ENCODE measurements at places on chromosomes 1 and 21.

DNA sequence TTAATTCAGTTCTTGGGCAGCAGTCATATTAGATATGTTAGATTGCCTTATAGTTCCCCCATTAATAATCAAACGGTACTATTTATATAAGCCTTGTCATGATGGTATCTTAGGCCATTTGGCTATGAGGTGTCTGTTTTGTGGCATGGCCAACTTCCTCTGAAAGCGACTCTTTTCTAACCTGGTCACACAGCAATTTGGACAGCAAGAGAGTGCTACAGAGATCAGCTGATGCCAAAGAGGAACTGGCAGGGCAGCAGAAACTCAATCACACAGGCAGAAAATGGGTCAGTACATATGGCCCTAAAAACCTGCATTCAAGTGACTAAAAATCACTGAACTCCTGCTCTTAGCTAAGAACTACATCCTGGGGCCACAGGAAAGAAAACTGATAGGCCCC lies 13.4 kb upstream of the MUTYH start:
- DNase-seq: no peak

DNA sequence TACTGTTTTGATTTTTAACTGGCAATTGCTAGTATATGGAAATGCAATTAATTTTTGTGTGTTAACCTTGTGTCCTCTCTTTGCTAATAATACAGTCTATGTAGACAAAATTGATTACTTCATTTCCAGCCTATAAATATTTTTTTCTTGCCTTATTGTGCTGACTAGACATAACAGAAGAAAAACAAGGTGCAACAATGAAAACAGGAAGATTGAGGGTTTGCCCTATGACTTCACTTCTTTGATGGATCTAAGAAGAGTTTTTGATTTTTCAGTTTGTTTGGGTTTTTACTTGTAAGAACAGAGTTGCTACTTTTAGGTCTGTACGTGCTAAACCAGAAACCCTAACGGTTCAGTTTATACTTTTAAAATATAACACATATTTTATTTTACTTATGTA lies 8.5 kb upstream of the CNIH4 start:
- DNase-seq: no peak

GRCh38 chr21:34337741-34338140 lies 26.1 kb upstream of the KCNE2 start:
- DNase-seq: no peak

- peak; percentile 20 for DNase-seq
Measured at GRCh38 chr1:112704934-112705627, 1.8 kb downstream of the RHOC start.

- DNase-seq: no peak
Measured at GRCh38 chr1:31412732-31413404, at the start of gene SERINC2. Gene SERINC2 (plus strand): TSS chr1:31413213. CDS start chr1:31413266, 53 bp downstream.

- no peak for DNase-seq
Measured at GRCh38 chr1:93061895-93062792, 16.9 kb upstream of the MTF2 start.

GRCh38 chr1:46577671-46578070 lies 26.2 kb upstream of the KNCN start:
- no peak for DNase-seq

GRCh38 chr1:32939655-32940371 lies 24.8 kb downstream of the RNF19B start:
- DNase-seq: no peak

GRCh38 chr1:153888533-153888932 lies 34.2 kb downstream of the GATAD2B start:
- no peak for DNase-seq

DNA sequence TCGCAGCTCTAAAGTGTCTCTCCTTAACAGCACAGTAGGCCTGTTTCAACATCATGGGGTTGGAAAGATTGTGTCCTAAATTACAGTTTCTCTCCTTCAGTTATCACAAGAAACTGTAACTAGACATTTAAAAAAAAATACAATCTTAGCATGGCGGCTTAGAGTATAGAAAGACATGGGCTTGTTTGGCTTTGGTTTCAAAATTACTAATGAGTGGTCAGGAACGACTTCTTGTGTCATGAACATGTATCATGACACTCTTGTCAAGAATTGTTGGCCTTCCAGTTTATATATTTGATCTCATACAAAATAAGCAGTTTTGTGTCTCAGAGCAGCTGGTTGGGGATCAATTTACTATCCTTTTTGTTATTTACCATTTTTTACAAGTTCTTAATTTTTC lies 2.1 kb downstream of the GJA8 start:
- DNase-seq: no peak
